ENCODE measurements at places on chromosomes 2 and 18.

DNA sequence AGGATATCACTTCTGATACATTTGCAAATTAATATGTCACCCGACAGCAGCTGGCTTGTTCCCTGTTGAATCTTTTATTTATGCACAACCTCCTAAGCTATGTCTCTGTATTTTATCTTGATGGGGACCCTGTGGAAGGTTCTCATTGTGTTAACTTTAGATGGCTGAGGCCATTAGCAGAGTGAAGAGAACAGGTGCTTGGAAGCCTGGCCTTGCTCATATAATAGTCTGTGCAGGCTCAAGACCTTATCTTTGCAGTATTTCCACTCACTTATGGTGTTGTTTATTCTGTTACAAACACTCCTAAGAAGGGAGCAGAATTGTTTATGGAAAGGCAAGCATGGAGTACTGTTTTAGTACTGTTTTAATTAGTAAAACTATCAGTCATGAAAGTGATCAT, 107.6 kb downstream of the SETBP1 start:
- DNase-seq = no peak

- no peak for DNase-seq
Measured at GRCh38 chr2:218799990-218800389, 18.0 kb downstream of the CYP27A1 start.

DNA sequence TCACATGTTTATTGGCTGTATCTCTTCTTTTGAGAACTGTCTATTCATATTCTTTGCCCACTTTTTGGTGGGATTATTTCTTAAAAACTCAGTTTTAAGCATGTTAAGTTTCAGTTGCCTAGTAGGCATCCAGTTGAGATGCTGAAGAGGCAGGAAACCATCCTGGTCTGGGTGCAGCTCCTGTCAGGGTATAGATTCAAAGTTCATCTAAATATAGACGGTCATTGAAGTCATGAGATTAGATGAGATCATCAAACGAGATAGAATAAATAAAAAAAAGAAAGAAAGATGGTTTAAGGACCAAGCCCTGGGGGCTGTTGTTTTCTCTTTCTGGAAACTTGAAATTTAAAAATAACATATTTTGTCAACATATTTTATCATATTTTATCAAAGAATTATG, 9.2 kb upstream of the DNAH7 start:
- no peak for DNase-seq

DNA sequence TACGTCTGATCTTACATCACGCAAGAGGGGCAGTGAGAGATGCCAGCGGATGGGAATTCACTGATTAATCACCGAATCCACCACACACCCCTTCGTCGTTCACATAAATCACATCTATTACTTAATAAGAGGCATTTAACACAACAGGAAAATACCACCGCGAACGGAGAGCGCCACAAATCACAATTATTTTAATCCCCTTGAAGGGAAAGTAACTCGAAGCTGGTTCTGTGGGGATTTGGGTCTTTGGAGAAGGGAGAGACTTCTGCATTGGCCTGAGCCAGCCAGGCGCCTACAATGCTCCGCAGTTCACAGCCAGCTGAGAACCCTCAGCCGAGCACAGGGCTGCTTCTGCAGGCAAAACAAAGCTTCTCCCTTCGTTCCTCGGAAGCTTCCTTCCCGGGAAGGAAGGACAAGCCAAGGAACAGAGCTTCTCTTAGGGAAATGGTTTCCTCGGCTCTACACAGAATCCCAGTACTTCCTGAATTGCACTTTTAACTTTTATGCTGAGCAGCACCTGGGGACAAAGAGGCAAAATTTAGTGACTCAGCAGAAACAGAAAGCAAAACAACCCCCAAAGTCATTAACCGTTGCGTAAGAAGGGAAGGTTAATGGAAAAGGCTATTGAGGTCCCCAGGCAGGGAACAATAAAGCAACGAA, at the start of gene LRP1B:
LRP1B (minus strand) TSS at position 7 of the 660 bp plus-strand sequence. CDS start 287 bp downstream, outside the sequence.
- DNase-seq = no peak

DNA sequence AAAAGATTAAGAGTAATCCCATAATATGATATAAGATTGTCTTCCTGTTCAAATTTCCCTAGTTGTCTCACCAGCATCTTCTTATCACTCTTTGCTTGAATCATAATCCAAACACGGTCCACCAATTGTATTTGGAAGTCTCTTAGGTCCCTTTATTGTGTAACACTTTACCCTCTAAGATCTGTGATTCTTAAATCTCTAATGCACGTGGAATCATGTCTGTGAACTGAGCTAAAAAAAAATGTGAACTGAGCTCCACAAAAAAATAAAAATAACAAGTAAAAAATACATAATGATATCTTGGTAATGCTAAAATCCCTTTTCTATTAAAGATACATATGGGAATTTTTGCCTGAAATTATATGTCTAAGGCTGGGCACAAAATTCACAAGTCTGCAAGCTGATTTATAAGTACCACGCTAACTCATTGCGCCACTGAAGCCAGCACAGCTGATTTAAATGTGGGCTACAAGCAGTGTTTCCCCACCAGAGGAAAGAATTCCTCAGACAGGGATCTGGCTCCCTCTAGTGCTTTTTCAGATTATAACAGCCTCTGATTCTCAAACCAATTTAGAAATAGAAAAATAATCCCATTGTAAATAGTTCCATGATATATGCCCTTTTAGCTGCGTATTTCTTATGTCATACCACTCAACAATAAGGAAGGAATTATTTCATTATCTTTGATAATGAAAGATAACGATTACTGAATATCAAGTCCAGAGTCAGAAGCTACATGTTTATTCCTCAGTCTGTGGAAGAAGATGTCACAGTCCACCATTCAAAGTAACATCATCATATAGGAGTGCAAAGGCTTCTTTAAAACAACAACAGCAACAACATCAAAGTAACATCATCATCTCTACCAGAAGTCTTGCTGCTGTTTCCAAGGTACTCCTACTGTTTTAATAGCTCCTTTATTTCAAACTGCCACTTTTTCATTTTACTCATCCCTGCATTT, 22.9 kb downstream of the RBM43 start:
- peak; percentile 29 for DNase-seq

GRCh38 chr2:239519089-239519920, 118.5 kb upstream of the HDAC4 start:
- DNase-seq = no peak

GRCh38 chr2:73074110-73075069, 2.9 kb upstream of the SFXN5 start:
- no peak for DNase-seq

DNA sequence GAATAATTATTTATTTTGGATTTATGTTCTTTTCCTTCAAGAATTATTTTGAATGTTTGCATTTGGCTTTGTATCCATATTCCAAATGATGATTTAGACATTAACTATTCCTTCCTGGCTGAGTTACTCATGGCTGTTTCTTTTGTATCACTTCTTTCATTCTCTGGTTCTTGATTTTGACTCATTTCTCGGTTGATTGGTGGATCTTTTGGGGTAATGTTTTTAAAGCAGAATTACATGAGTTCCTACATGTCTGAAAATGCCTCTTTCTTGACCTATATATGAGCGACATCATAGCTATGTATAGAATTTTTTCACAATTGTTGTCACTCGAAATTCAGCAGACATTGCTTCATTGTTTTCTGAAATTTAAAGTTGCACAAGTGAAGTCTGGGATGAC, 39.5 kb downstream of the CYP26B1 start:
- no peak for DNase-seq

- no peak for DNase-seq
Measured at GRCh38 chr2:160392201-160392600, 101.4 kb downstream of the RBMS1 start.

- DNase-seq = no peak
Measured at GRCh38 chr18:44590956-44591670, 89.6 kb upstream of the SETBP1 start.

GRCh38 chr2:191642541-191642940, 35.4 kb upstream of the NABP1 start:
- DNase-seq = no peak

DNA sequence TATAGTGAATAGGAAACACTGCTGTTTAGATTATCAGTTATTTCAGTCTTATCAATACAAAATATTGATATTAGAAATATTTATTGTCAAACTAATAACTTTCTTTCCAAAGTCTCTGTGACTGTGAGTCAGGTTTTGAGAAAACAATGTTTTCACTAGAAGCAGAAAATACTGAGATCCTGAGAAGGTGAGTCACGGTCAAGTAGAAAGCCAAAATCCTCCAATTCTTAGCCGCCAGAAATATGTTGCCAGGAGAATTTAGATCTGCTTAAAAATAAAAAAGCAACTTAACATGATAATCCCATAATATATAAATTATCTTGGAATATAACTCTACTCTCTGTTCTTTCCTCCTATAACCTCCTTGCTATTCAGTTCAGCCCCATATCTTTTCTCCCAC, 181.9 kb upstream of the NRXN1 start:
- no peak for DNase-seq

DNA sequence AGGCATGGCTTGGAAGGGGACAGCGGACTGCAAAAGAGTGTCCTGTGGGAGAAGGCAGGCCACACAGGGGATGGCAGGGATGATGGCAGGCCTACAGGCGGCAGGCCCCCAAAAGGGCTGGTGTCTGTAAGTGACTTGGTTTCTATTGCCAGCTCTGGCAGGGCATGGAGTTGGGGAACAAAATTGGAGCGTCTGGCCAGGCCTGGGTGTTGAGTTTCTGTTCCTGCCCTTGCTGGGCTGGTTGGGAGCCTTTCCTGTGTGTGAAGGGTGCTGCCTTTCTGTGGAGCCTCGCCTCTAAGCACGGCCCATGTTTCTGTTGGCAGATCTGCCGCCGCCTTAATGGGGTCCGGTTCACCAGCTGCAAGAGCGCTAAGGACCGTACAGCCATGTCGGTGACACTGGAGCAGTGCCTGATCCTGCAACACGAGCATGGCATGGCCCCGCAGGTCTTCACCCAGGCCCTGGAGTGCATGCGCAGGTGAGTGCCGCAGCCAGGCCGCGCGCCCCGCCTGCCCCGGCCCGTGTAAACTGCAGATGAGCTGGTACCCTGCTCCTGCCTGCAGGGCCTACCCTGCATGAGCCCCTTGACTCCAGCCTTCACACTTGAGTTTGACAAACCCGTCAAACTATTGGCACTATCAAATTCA, 31.5 kb downstream of the COA5 start:
- DNase-seq = no peak

DNA sequence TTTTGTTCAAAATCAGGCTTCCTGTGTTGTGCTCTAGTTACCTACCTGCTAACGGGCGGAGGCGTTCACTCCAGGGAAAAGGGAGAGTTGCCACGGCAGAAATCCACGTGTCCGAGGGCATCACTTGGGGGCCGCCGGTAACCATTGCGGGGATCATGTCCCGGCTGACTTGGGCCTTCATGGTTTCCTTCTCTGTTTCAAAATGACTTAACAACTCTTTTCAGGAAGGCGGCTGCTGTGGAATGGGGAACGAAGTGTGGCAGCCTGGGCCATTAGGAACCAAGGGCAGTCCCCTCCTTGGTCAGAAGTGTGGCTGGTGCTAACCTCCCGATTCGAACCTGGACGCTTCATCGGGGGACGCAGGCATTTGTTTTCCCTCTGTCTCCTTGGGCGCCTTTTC, 56.8 kb downstream of the INPP5D start:
- no peak for DNase-seq

DNA sequence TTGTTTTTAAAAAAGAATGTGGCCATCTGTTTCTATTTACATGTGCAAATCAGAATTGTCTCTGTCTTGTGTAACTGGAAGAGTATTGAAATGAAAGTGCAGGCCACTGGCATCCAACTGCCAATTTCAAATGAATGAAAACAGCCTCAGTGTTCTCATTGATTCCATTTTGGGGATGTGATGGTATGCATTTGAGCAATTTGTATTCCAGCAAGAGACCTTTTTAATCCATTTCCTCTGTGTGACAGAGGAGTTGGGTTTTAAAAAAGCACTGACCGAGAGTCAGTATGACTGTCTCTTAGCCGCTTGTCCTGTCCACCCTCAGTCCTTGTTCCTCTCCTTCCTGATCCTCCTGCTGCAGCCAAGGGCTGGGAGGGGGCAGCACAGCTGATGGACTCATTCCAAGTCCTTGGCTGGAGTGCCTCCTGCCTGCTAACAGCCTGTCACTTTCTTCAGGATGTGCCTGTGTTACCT, 50.0 kb downstream of the ASAP2 start:
- DNase-seq = no peak

- no peak for DNase-seq
Measured at GRCh38 chr2:628651-629050, 48.6 kb downstream of the TMEM18 start.

- no peak for DNase-seq
Measured at GRCh38 chr18:27771571-27771970, 405.4 kb downstream of the CDH2 start.

- DNase-seq = no peak
Measured at GRCh38 chr2:36459725-36460137, 104.2 kb downstream of the CRIM1 start.

GRCh38 chr2:64831134-64831976, 157.8 kb upstream of the SLC1A4 start:
- DNase-seq = peak; percentile 70

GRCh38 chr2:16717477-16717876, 51.8 kb upstream of the CYRIA start:
- DNase-seq = no peak

DNA sequence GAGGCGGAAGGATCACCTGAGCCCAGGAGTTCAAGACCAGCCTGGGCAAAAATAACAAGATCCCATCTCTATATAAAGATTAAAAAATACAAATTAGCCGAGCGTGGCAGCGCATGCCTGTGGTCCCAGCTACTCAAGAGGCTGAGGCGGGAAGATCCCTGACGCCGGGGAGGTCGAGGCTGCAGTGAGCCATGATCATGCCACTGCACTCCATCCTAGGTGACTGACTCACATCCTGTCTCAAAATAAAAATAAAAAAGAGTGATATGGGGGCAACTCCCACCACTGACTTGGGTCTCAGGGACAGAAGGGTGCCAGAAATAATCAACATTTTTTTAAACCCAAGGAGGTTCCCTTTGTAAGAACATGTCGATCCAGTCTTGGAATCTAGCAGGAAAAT, 37.6 kb downstream of the ZNF516 start:
- no peak for DNase-seq

DNA sequence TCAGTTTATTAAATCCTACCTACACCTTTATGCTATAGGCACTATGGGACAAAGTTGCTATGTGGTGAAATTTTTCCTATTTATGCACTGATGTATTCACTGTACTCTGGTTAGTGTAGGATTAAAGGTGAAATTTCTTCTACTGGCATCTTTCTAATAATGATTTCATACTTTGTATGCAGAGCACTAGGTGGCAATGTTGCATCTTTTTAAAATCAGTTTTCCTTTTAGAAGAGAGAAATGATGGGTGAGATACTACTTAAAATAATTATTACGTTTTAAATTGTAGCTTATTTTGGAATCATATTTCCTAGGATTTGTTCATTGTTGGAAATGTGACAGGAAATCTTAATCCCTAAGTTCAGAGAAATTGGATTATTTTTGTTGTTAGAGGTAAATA, 150.9 kb downstream of the CD8B2 start:
- no peak for DNase-seq
